ENCODE measurements at places on chromosomes 13 and 19.

DNA sequence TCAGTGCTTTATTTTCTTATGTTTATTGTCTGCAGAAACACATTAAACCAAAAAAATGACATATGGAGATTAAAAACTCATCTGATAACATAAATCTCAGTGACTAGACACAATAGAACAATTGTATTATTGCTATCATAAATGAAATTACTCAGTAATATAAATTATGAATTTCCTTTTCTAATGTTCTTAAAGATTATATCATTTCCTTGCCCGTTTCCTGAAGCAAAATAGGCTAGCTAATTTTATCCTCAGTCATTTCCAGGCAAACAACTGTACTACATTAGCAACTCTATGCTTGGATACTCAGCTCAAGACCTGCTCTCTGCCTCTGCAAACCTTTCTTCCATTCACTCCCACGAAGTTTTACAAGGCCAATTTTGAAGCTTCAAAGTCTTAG is 61.2 kb downstream of the RFC3 start:
- DNase-seq, result no peak

DNA sequence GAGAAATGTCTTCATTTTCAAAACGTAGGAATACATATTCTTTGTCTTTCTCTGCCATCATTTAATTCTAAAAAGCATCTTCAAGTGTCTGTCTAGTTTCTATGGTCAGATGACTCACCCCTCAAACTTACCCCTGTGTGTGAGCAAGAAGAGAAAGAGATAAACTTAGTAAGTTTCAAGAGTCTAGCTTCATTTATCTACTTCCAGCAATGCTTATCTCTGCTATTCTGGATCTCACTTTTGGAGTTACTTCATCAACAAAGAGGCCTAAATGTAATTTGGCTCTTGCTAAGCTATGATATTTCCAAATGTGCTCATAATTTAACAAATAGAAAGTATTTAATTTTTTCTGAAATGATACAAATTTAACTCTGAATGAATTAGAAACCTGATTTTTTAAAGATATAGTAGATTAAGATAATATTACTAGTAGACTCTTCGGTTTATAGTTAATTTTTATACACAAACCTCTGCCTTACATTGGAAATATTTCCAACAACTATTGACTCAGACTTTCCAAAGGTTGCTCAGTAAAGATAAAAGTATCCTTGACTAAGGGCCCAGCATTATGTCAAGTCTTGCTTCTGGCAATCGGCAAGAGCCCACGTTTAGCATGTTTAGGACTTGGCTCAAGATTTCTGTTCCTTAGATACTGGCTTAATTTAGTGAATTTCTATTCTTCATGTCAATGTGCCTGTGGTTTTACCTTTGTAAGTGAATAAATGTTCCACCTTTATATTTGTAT is 1511.0 kb upstream of the SLC10A2 start:
- DNase-seq, result no peak

GRCh38 chr13:99385161-99385560 is 78.0 kb upstream of the GPR183 start:
- no peak for DNase-seq

DNA sequence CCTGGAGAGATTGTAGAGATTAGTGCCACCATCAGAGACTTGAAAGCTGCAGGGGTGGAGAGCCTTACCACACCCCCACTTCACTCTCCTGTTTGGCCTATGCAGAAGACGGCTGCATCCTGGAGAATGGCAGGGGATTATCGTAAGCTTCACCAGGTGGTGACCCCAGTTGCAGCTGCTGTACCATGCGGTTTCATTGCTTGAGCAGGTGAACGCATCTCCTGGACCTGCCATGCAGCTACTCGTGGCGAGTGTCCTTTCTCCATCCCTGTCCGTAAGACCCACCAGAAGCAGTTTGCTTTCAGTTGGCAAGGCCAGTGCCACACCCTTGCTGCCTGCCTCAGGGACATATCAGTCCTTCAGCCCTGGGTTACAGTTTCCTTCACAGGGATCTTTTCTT is 21.2 kb downstream of the PPP5C start:
- no peak for DNase-seq

DNA sequence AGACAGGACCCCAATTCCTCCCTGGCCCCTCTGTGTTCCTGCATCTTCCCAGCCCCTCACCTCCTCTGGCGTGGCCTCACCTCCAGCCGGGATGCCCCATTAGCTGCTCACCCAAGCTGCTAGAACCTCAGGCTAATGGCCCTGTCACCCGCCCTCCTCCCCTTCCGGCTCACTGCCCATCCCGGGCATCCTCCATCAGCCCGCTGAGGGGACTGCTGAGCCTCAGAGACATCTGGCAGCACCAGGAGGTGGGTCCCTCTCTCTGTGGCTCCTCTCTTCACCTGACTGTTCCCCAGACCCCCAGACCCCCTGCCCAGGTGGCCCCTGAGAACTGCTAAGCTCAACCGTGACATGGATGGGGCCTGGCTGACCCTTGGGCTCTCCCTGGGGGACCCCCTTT is 2.9 kb downstream of the FFAR1 start:
- peak; percentile 26 for DNase-seq

GRCh38 chr19:49875857-49876421 is 1.2 kb downstream of the AKT1S1 start:
- DNase-seq, result peak; percentile 43

- DNase-seq, result no peak
These were observed 9.7 kb downstream of the DPY19L3 start for GRCh38 chr19:32415246-32415645.

DNA sequence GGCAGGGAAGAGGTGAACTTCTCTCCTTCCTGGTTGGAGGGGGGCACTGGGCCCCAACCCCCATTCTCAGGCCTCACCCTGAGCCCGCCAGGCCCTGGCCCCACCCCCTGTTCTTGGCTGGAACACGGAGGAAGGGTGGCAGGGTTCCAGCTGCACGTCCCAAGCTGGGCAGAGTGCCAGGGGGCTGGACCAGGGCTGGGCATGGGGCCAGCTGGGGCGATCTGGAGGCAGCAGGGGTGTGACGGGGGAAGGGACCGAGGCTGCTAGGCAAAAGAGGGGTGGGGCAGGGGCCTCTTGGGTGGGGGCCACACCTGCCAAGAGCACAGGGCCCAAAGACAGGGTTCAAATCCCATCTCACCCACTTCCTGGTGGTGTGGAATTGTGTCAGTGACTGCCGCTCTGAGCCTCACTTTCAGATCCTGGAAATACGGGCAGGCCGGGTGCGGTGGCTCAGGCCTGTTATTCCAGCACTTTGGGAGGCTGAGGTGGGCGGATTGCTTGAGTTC is 2.2 kb downstream of the HIF3A start:
- DNase-seq, result no peak

DNA sequence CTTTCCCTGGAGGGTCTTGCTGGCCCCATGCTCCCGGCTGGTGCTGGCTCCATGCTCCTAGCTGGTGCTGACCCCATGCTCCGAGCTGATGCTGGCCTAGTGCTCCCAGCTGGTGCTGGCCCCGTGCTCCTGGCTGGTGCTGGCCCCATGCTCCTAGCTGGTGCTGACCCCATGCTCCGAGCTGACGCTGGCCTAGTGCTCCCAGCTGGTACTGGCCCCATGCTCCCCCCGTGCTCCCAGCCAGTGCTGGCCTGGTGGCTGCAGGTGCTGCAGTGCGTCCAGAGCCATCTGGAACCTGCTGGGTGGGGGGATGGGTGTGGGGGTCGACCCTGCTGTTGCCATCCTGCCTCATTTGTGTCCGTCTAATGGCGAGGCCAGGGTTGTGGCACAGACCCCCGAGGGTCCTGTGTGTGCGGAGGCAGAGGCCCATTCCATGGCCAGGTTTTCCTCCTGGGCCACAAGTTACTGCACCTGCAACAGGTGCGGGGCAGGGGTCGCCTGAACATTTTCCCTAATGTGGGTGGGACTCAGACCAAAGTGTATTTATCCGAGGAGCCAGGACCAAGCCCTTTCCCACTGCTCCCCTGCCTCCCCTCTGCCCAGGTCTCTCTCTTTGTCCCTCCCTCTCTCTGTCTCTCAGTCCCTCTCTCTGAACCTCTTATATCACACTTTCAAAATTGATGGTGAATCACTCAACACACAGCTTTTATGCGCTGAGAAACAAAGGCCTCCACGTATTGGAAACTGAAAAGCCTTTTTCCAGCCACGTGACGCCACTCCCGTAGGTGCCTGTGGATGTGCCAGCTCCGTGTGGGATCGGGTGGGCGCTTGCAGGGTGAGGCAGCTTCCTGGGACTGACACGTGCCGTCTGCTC is 45.1 kb downstream of the MCF2L start:
- DNase-seq, result no peak

DNA sequence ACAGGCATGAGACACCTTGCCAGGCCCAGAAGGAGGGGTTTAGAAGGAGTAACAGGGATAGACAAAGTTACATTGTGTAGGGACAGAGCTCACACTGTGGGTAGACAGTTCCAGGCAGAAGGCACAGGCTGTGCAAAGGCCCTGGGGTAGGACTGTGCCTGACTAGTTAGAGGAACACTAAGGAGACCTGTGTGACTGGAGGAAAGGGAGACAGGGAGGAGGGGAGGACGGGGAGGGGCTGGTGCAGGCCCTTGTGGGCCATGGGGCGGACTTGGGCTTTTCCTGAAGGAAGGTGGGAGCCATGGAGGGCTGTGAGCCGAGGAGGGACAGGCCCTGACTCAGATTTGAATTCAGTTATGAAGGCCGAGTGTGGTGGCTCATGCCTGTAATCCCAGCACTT is 14.6 kb upstream of the GNA11 start:
- no peak for DNase-seq

- DNase-seq, result no peak
These were observed 151.6 kb downstream of the B3GLCT start for GRCh38 chr13:31351376-31351775.

GRCh38 chr13:41356786-41357185 is 45.7 kb downstream of the NAA16 start:
- DNase-seq, result peak; percentile 33

- no peak for DNase-seq
These were observed 2018.0 kb upstream of the PCDH20 start for GRCh38 chr13:63433546-63434150.

- no peak for DNase-seq
These were observed 328.7 kb downstream of the SPRY2 start for GRCh38 chr13:80012251-80012650.

DNA sequence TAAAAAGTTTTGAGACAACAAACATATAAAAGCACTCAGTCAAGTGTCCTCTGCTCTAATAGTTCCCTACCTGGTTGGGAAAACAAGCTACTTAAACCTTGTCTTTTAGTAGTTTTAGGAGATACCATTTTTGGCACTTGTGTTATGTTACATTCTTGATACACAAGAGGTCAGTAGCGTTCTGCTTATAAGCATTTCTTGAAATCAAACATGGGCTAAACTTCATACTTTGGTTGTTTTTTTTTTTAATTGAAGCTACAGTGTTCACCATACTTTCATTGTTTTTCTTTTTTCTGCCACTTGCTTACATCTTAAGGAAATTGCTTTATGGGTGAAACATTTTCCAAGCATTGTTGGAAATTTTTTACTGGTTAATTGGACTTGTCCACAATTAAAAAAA is 12.9 kb downstream of the NHLRC3 start:
- DNase-seq, result no peak

- DNase-seq, result no peak
These were observed 7.6 kb upstream of the RSPH6A start for GRCh38 chr19:45822716-45823115.

GRCh38 chr13:114334305-114335053 is 20.2 kb downstream of the CHAMP1 start:
- no peak for DNase-seq

DNA sequence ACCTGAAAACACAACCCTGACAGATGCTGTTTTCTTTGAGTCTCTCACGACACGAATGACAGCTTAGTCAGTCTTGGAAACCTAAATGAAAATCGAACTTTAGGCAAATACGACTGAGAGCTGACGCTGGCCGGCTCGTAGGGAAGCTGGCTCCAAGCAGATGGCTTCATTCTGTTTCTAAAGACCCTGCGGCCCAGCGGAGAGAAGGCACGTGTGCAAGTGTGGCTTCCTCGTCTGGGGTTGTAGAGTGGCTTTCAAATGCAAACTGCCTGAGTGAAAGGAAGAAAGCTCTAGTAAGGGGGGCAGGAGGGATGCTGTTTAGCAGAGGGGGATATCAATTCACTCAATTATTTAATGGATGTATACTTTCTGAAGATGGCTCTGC is 26.1 kb upstream of the TIMM44 start:
- no peak for DNase-seq

DNA sequence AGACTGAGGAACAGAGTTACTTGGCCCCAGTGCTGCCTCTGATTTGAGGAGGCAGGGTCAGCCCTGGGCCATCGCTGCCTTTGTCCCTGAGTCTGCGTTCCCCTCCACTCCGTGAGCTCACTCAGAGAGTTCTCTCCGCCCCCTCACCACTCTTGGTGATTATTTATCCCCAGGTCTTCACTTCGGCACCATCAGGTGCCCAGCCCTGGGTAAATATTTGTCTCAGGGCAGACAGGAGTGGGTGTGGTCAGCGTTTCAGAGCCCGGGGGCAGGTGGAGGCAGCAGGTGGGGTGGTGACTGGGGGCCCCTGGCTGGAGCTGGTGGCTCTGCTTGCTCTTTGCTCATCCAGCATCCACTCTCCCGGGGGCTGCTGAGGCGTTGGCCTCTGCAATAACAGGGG is 20.6 kb downstream of the PPP1R37 start:
- DNase-seq, result no peak

GRCh38 chr13:36421447-36421846 is 10.8 kb upstream of the CCNA1 start:
- DNase-seq, result no peak

DNA sequence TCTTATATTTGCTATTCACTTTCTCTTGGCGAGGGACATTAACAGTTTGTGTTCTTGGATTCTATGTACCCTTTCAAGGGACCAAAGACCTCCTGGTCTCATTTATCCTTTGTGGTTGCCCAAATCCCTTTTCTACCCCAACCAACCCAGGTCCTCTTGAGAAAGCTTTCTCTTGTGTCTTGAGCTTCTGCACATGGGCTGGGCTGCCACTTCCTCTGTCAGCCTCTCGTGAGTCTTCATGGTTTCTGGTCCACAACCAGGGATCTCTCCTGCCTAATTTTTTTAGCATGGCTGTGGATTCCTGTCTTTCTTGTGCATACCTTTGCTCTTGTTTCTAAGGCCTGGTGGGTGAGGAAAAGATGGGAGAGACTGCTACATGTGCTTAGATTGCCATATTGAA is 14.9 kb downstream of the TIMM13 start:
- no peak for DNase-seq

GRCh38 chr13:20824762-20825476 is 51.2 kb upstream of the EEF1AKMT1 start:
- no peak for DNase-seq

GRCh38 chr19:16619457-16619856 is 8.5 kb downstream of the MED26 start:
- no peak for DNase-seq

DNA sequence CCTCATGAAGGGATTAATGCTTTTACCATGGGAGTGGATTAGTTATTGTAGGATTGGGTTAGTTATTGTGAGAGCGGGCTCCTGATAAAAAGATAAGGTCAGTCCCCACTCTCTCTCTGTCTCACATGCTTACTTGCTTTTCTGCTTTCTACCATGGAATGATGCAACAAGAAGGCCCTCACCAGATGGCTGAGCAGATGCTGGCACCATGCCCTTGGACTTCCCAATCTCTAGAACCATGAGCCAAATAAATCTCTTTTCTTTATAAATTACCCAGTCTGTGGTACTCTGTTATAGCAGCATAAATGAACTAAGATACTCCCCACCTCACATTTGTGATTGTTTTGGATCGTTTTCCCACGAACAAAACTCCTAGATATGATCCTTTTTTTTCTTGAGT is 353.8 kb downstream of the DNAJC15 start:
- no peak for DNase-seq

GRCh38 chr19:44701228-44701627 is 2.3 kb downstream of the CEACAM16 start:
- DNase-seq, result no peak

Measured in CD4-positive, alpha-beta T cell (primary cell).